Liver (tissue), 10 donors: ENCODE measurements at places on chromosomes 4 and X.

GRCh38 chrX:56762220-56762619, 33.2 kb downstream of the NBDY start:
- no peak for DNase-seq

DNA sequence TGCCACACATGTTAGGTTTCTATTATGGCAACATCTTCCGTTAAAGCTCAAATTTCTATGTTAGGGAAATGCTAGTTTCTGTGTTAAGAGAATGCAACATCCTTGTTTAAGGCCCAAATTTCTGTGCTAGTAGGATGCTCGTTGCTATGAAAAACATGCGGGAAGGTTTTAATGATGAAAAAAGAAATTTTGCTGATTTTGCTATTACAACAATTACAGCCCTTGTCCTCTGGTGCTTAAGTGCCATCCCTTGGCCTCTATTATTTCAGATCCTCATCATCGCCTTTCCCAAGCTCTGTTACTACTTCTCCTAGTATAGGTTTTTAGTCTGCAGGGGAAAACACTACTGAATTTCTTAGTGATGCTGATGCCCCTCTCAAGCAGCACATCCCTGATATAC, 412.6 kb upstream of the NDST3 start:
- no peak for DNase-seq

- DNase-seq, result no peak
Observed at GRCh38 chrX:41970419-41970818, 47.1 kb upstream of the CASK start.

DNA sequence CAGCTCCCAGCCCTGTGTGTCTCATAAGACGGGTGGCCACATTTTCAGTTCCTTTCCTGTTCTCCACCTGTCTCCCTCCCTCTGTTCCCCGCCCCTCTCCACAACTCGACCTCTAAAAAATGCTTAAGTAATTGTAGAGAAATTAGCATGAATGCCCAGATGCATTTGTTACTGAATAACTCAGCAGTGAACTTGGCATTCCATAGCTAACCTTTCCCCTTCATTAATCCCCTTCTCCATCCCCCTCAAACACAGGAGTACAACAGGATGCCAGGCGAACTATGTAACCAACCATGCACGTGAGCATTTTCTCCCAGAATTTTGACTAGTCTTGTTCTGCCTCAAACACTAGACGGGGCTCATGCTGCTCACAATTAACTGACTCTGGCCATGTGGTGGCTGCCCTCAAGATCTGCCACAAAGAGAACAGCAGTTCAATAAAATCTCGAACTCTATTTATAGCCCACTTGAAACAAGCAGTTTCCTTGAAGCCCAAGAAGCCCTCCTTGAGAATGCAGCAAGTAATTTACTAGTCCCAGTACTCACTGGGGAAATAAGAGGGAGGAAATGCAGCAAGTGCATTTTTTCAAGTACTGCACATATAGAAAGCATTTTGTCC, 351.2 kb downstream of the ARHGAP24 start:
- no peak for DNase-seq

GRCh38 chrX:9913146-9913433, 54.1 kb upstream of the CLDN34 start:
- DNase-seq, result no peak

DNA sequence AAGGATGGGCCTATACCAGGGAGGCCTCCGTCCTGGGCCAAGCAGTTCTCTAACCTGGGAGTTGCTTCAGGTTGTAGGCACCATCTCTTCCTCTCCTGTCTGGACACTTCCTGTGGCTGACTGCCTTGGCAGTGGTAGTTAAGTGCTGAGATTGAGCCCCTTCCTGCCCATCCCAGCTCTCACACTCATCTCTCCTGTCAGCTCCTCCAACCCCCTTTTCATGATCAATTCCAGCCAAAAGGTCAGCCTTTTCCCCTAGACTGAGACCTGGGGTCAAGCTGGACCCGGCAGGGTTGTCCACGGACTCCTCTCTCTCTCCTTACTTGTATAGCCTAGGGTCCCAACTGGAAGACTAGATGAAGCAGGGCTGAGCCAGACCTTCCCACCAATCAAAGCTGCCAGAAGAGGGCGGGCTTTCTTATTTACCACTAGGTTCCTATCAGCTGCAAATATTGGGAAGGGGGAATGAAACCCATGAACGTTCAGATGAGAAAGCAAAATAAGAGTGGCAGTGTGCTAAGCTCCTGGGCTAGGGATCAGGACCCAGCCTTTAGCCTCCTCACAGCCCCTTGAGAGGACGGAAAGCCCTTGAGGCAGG, 34.5 kb downstream of the KDM5C start:
- no peak for DNase-seq

DNA sequence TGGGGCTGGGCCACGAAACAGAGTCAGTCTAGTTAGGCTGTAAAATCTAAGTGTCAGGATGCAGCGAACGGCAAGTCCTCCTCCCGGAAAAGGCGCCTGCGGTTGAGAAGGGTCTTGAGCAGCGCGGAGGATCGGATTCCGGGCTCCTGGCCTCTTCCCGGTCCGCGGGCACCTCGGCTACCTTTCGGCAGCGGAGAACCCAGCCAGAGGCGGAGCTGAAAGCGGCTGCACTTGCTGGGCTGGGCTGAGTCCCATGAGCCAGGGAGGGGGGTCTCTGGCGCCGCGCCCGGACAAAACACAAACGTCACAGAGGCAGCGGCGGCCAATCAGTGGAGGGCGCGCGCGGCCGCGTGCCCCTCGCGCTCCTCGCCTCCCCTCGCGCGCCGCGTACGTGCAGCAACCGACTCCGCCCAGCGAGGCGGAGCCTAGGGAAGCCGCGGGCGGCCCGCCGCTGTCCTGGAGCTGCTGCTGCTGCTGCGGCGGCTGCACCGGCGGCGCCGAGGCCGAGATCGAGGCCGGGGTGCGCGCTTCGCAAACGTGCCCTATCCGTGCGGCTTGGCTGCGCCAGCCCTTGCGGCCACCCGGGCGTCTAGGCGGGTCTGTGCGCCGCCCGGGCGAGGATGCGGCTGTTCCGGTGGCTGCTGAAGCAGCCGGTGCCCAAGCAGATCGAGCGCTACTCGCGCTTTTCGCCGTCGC, at the start of gene PDK3:
TSS of gene PDK3 (plus strand) at position 451 of the 696 bp plus-strand sequence. CDS start at position 621, 170 bp downstream.
- peak; percentile 88 for DNase-seq

- no peak for DNase-seq
Observed at GRCh38 chr4:95190751-95191436, 357.9 kb downstream of the UNC5C start.

DNA sequence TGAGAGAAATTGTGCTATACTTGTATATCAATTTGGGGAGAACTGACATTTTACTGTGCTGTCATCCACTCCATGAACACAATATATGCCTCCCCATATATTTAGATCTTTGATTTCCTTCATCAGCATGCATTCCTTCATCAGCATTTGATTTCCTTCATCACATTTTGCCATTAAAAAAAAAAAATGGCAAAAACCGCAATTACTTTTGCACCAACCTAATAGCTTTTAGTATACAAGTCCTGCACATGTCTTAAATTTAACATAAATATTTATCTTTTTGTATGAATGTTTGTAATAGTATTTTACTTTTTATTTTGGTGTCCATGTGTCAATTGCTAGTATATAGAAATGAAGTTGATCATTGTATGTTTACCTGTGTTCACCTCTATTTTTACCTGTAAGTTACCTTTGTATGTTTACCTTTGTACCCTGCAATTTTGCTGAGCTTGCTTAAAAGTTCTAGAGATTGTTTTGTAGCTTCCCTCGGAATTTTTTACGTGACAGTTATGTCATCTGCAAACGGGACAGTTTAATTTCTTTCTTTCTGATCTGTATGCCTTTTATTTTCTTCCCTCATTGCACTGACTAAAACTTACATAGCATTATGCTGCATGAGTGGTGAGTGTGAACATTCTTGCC, 86.2 kb downstream of the CPEB2 start:
- no peak for DNase-seq

- no peak for DNase-seq
Observed at GRCh38 chrX:118862091-118862490, 38.5 kb downstream of the ZCCHC12 start.

DNA sequence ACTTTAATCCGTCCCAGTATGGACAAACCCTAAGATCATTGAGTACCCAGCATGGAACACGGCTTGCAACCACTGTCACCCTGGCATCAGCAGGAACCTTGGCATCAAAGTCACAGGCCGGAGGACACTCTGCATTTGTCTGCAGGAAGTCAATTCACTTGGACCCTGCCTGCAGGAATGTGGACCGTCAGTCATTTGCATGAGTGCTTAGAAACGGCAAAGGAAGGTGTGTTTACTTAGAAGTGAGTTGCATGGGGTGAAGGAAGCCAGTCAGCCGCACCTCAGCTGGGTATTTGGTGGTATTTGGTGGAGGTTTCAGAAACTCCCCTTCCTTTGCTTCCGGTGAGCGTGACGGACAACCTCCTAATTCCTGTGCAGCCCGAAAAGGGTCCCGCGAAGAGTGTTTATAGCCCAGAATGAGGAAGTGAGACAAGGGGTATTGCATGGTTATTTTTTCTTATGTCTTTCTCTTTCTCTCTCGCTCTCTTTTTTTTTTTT, 15.5 kb downstream of the P2RY8 start:
- no peak for DNase-seq

DNA sequence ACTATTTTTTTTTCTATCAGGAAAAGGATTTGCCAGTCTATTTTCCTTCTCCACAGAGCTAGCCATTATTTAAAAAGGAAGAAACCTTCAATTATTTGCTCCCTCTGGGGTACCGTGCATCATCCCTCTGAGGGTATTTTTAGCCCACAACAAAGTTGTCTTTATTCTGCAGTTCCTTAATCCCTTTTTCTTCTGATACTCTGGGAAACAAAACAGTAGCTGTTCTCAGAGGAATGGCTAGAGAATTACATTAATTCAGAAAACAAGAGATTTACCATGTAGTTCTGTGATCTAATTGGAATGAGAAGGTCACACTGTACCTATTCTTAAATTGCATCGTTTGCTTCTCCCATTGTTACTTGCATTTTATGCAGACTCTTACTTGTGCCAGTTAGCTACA, 1056.7 kb downstream of the STIM2 start:
- no peak for DNase-seq

DNA sequence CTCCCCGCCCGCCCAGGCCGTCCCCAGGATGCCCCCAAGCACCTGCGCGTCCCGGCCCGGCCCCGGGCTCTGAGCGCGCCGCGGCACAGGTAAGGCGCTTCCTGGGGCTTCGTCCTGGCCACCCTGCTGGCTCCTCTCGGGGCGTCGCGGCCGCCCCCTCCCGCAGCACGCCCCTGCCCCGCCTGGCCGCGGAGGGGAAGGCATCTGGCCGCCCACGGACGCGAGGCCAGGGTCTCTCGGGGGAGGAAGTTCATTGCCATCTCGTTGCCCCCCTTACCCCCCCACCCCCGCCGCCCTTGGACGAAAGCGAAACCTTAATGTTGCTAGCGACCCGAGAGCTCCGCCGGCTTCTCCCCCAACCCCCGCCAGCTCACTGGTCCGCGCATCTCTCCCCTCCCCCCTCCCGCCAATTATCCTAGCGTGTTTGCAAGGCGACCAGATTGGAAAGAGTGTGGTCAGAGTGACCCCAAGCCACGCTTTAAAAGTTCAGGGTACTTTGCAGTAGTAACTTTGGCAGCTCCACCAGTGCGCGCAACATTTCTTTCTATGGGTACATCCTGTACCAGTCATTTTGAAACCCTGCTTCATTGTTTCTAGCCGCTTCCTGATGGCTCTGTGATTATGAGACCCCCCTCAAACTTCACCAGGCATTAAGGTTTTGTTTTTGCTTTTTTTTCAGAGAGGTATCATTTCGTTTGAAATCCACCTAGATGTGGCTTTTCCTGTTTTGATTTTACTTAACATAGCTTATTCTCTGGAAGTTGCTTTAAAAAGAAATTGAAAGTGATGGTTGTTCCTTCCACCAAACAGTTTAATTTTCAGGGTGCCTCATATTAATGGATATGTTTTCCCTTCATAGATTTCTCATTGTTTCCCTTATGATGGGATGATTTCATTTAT, 626 bp downstream of the TBC1D1 start:
- no peak for DNase-seq

DNA sequence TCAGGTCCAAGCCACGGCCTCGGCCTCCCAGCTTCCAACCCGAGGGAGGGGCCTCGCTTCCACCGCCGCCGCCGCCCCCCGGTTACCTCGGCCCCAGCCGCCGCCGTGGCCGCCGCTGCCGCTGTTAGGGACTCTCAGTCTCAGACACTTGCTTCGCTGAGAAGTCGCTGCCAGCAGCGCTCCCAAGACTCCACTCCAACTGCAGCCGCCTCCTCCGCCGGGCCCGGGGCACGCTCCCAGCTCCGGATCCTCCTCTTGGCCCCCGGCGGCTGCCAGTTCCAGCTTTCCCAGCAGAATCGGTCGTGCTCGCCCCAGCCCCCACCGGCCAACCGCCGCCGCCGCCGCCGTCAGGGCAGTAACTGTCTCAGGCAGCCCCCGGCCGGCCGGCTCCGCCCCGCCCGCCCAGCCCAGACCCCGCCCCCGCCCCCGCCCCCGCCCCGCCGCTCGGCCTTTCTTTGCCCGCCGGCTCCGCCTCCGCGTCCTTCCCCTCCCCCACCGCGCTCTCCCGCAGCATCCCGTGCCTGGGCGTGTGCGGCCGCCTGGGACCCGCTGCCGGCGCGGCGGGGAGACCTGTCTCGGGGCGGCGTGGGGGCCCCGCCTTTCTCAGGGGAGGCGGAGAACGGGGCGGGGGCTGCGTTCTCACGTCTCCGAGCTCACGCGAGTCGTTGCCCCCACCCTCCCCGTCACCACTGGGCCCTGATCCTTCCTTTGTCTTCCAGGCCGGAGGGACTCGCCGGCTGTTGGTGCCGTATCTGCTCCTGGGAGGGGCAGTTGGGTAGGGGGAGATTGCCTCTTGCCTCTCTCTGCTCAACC, at the start of gene ANKRD50:
TSS of gene ANKRD50 (minus strand) at position 361 of the 813 bp plus-strand sequence. CDS start 2,221 bp downstream, outside the sequence.
- peak; percentile 86 for DNase-seq

DNA sequence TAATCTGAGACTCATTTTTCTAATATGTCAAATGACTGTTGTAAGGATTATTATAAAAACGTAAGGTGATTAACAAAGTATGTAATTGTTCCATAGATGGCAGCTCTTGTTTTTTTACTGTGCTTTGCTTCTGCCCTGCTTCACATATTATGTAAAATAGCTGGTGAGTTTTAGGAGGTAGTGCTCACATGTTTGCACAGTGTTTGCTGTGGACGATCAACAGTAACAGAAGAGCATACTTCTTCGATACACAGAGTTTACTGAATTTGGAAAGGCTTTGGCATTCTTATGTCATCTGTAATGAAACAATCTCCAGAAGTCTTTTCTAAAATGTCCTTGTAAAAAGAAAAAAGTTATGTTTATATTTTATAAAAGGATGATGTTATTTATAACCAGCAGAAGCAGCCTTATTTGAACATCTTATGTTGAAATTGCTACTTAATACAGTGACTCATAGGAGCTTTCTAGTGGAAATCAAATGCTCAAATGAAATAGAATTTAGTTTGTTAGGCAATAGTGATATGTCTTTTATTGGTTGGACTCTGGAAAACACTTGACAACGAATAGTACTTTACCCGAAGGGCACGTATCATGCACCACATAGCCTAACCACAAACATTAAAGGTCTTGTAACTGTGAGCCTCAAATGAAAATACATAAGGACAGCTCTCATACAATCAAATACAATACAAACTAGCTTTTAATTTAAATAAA, 1.9 kb upstream of the MTTP start:
- no peak for DNase-seq

DNA sequence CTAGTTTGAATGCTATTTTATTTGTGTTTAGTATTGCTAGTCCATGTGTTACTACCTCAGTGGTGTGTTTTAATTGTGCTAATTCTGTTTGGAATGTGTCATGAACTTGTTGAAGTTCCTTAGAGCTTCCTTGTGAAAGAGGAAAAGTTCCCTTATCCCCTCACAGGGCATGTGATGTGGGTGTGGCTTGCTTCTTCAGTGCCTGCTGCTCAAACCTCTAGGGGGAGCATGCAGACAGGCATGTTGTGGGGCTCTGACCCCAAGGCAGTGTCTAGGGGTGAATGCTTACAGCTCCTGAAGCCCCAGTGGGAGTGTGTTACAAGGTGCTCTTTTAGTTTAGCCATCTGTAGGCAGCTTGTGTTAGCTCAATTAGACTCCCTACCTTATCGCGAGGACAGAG, 86.5 kb downstream of the MAGED4 start:
- DNase-seq, result no peak
